ENCODE measurements at places on chromosomes 5 and 9. TPM values are rescaled to one million over a fixed set of nuclear protein-coding genes. Genes with fewer than 3 reads are reported as not detected.

MYMK gene
- polyA plus RNA-seq: not detected

PRSS3 gene
- polyA plus RNA-seq: not detected

CHSY3 gene
- 0.07 TPM for polyA plus RNA-seq

NR4A3 gene
- polyA plus RNA-seq: 1.8 TPM

MAML1 gene
- polyA plus RNA-seq: 6.7 TPM

FOXI1 gene
- polyA plus RNA-seq: not detected

C9orf153 gene
- polyA plus RNA-seq: 0.13 TPM

IRX1 gene
- not detected for polyA plus RNA-seq

CCNI2 gene
- 0.36 TPM for polyA plus RNA-seq

PKD2L2 gene
- polyA plus RNA-seq: not detected

GADD45G gene
- 16.9 TPM for polyA plus RNA-seq

ZNF474 gene
- polyA plus RNA-seq: not detected

KCNV2 gene
- polyA plus RNA-seq: not detected

SLC46A2 gene
- polyA plus RNA-seq: 0.35 TPM

SLC27A6 gene
- polyA plus RNA-seq: 0.06 TPM

CLTA gene
- polyA plus RNA-seq: 92.0 TPM
